ENCODE measurements at places on chromosomes 2 and 18. TPM values are rescaled to one million over a fixed set of nuclear protein-coding genes. Genes with fewer than 3 reads are reported as not detected.
A peak's percentile ranks its signal among the peaks of the same experiment; 100 is the strongest.

DNA sequence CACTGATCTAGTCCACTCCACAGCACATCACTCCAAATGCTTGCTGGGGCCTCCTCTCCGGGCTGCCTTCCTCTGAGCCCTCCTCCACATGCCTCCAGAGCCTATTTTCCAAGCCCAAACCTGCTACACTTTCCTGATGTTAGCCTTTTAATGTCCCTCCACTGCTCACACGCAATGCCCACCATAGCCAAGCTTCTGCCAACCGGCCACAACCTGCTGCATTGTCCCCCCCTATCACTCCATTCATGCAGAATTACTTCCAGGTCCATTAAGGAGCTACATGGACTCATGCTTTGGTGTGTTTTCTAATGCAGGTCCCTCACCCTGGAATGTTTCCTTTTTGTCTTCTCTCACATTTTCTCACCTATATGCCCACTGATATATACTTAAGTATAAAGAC lies 129.3 kb downstream of the MARCHF4 start:
- no peaks in the 10 kb centered on the region for H3K27me3 ChIP-seq
- DNase-seq, result no peak
- H3K27ac ChIP-seq, result no peak overlapping the region
- H3K4me3 ChIP-seq, result no peak overlapping the region
- no peaks in the 10 kb centered on the region for H3K36me3 ChIP-seq
- H3K4me1 ChIP-seq, result no peaks in the 10 kb centered on the region

GRCh38 chr2:239768031-239768790 lies 256.9 kb downstream of the NDUFA10 start:
- H3K4me1 ChIP-seq, result no peaks in the 10 kb centered on the region
- no peak overlapping the region for H3K4me3 ChIP-seq
- no peaks in the 10 kb centered on the region for H3K27me3 ChIP-seq
- H3K36me3 ChIP-seq, result no peaks in the 10 kb centered on the region
- no peak overlapping the region for H3K27ac ChIP-seq
- DNase-seq, result no peak

DNA sequence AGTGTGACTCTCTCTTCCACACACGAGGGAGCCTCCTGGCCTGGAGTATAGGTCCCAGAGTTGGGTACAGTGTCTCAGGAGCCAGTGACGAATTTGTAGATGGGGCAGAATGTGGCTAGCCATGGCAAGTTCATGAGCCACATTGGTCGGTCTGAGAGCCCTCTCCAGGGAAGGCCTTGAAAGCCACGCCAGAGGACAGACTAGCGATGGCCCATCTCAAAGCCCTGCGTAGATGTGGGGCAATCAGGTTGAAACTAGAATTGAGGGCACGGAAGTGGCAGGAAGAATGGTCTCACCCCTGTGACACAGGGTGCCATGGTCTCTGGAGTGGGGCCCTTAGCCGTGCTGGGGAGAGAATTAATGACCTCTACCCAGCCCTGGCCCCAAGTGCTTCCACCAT lies 106.2 kb downstream of the TSHZ1 start:
- H3K27ac ChIP-seq, result no peak overlapping the region
- no peak for DNase-seq
- no peak overlapping the region for H3K4me3 ChIP-seq

- no peaks in the 10 kb centered on the region for H3K27me3 ChIP-seq
- no peak overlapping the region for H3K27ac ChIP-seq
- no peaks in the 10 kb centered on the region for H3K4me1 ChIP-seq
Observed at GRCh38 chr18:26757263-26758019, 108.1 kb downstream of the AQP4 start.

DNA sequence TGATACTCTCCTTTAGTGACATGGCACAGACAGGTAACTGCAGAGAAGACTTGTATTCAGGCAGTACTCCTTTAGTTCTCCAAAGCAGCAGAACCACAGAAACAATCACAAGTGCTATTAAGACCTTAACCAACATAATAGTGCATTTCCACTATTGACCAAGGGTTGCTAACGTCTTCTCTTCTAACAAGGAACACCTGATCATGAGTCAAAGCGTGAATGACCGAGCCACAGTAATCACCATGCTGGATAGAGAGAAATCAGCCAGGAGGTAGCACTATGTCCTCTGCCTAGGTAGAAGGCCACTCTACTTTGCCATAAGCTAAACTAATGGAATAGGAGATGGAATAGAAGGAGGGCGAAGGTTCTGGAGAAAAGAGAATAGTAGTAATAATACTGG lies 161.0 kb downstream of the ANKRD44 start:
- no peak overlapping the region for H3K27ac ChIP-seq
- no peaks in the 10 kb centered on the region for H3K27me3 ChIP-seq
- no peak overlapping the region for H3K4me3 ChIP-seq
- peaks cover 64% of the 10 kb centered on the region for H3K4me1 ChIP-seq

DNA sequence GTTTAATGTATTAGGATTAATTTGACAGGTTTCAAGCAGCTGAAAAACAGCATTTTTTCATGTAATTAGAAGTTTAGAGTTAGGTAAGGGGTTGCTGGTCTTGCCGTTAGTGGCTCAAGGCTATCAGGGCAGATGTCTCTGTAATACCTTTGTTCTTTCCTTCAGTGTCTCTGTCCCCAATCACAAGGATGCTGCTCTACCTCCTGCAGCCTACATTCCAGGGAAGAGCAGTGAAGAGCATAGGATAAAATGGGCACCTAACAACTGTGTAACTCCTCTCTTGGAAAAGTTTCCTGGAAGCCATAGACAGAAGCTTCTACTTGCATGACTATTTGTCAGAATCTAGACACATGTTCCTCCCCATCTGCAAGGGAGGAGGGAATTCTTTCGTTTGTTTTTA lies 9.4 kb upstream of the SERPINB7 start:
- H3K4me1 ChIP-seq, result no peaks in the 10 kb centered on the region
- DNase-seq, result no peak
- no peak overlapping the region for H3K4me3 ChIP-seq
- no peaks in the 10 kb centered on the region for H3K36me3 ChIP-seq

DNA sequence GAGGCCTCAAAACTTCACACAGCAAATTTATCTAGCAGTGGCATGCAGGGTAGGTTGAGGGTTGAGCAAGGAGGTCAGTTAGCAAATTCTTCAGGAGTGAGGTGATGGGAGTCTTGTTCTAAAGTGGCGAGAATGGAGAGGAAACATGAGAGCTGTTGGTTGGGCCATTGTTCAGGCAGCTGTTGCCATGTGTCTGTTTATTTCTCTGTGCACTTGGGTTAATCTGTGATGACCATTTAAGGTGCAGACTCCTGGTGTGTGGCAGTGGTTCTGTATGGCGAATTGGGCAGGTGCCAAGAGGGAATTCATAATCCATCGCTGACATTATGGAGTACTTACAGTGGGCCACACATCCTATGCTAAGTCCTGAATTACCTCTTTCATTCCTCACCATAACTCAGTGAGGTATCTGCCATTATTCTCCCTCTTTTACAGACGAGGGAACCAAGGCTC lies 30.4 kb downstream of the TMEM178A start:
- H3K27ac ChIP-seq, result no peak overlapping the region
- H3K36me3 ChIP-seq, result no peaks in the 10 kb centered on the region
- DNase-seq, result no peak
- no peak overlapping the region for H3K4me3 ChIP-seq

DNA sequence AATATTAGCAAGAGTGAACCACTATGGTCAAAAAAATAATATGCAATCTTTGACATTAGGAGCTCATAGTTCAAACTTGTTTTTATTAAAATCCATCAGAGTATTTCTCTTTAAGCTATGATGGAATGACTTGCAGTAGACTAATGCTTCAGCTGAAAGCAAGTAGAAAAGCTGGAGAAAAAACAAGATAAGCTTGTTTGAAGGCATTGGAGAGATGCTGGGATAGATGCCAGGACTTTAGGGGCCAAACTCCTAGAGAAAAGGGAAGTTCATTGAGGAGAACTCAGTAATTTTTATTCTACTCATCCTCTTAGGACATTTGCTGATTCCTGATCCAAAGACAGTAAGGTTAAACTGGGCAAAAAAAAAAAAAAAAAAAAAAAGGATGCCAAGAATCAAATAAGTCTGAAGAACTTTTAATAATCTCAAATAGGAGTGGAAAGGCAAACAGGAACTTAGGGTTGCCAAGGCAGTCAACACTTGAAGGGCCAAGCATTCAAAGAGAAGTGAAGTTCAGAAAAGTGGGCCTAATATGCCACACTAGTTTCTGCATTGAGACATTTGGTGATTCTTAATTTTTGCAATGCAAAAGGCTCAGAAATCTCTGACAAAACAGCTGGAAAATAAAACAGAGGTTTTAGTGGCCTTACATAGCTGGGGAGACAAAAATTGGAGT lies 19.7 kb upstream of the AFF3 start:
- H3K27ac ChIP-seq, result no peak overlapping the region
- no peak overlapping the region for H3K4me3 ChIP-seq
- no peaks in the 10 kb centered on the region for H3K36me3 ChIP-seq

GRCh38 chr2:7377916-7378569 lies 460.8 kb downstream of the RNF144A start:
- no peak overlapping the region for H3K27ac ChIP-seq
- no peaks in the 10 kb centered on the region for H3K27me3 ChIP-seq
- DNase-seq, result no peak
- H3K4me1 ChIP-seq, result no peaks in the 10 kb centered on the region
- no peaks in the 10 kb centered on the region for H3K36me3 ChIP-seq
- H3K4me3 ChIP-seq, result no peak overlapping the region

- no peaks in the 10 kb centered on the region for H3K36me3 ChIP-seq
- DNase-seq, result no peak
- no peaks in the 10 kb centered on the region for H3K4me1 ChIP-seq
- H3K4me3 ChIP-seq, result no peak overlapping the region
Observed at GRCh38 chr18:57294547-57294946, 57.8 kb upstream of the ST8SIA3 start.

- no peak overlapping the region for H3K4me3 ChIP-seq
- H3K27me3 ChIP-seq, result no peaks in the 10 kb centered on the region
- DNase-seq, result no peak
- H3K27ac ChIP-seq, result no peak overlapping the region
- H3K36me3 ChIP-seq, result no peaks in the 10 kb centered on the region
Observed at GRCh38 chr2:8157621-8158430, 524.0 kb upstream of the ID2 start.

DNA sequence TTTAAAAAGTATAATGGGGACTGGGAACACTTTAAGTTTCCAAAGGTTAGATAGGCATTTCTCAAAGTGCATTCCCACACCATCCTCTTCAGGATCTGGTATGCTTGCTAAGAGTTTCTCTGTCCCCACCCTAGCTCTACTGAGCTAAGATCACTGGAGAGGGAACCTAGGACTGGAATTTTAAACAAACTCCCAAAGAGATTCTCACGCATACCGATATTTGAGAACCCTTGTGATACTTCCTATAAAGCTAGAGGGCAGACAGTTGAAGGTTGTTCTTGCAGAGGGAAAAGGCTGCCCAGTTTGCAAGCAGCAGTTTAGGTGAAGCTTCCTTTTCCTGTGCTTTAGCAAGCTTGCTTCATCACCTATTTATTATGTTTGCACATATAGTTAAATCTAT lies 3.6 kb downstream of the CNRIP1 start:
- peaks cover 21% of the 10 kb centered on the region for H3K27me3 ChIP-seq
- peaks cover 5% of the 10 kb centered on the region for H3K4me1 ChIP-seq
- H3K27ac ChIP-seq, result no peak overlapping the region
- no peak overlapping the region for H3K4me3 ChIP-seq
- DNase-seq, result no peak

DNA sequence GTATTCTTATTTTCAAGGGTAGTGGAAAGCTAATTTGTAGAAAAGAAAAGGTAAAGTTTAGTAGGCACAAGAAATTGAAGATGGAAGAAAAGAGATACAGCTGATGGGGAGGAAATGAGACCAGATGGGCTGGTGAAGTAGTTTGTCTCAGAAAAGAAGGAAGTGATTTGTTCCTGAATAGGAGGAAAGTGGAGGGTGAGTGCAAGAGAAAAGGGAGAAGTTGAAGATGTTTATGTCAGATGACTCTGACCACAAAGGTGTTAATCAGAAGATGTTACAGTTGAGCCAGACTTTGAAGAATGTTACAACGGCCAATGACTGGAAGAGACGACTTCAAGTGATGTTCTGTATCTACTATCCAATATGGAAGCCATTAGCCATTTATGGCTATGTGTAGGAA lies 21.2 kb downstream of the ZSCAN30 start:
- no peaks in the 10 kb centered on the region for H3K36me3 ChIP-seq
- no peak for DNase-seq
- peaks cover 7% of the 10 kb centered on the region for H3K4me1 ChIP-seq

GRCh38 chr2:55966401-55967118 lies 43.0 kb upstream of the EFEMP1 start:
- no peak overlapping the region for H3K4me3 ChIP-seq
- no peaks in the 10 kb centered on the region for H3K4me1 ChIP-seq
- peak; percentile 8 for DNase-seq
- H3K36me3 ChIP-seq, result no peaks in the 10 kb centered on the region

DNA sequence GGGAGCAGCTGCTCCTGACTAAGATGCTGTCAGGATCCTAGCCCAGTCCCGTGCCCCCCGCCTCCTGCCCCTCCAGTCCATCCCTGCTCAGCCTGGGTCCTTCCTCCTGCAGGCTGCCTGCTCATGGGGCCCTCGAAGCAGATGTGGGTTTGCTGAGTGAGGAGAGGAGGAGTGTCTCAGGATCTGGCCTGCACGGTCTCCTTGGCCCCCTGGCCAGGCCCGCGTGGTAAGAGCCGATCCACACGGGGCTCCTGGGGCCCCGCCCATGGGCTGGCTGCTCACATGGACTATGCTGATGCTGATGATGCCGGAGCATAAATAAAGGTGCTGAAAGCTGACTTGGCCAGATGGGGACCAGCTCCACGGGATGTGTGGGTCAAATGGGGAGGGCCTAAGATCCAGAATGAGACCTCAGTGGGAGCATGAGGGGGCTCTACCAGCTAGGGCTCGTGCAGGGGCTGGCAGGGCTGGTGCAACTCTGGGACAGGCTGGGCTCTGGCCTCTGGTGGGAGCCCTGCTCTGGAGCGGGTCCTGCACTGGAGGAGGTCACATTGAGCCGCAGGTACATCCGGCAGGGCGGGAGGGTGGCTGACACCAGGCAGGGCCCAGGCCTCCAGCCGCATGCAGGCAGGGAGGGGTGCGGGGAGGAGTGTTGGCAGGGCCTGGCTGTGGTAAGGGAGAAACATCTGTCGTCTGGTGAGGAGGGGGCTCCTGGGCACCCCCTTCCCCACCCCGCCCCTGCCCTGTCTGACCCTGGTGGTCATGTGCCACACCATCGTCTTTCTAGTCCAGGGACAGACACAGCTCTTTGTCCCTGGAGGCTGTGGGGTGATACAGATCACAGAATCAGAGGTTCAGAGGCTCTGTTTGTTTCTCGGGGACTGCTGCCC lies 275.3 kb upstream of the HDAC4 start:
- H3K27me3 ChIP-seq, result no peaks in the 10 kb centered on the region
- H3K27ac ChIP-seq, result no peak overlapping the region
- H3K36me3 ChIP-seq, result no peaks in the 10 kb centered on the region
- DNase-seq, result no peak
- H3K4me1 ChIP-seq, result no peaks in the 10 kb centered on the region
- no peak overlapping the region for H3K4me3 ChIP-seq

- H3K4me1 ChIP-seq, result peaks cover 63% of the 10 kb centered on the region
- H3K4me3 ChIP-seq, result peak overlapping the region; percentile 88
- no peak for DNase-seq
- peak overlapping the region; percentile 100 for H3K27ac ChIP-seq
Observed at GRCh38 chr18:9916077-9916639, 2.3 kb downstream of the VAPA start.

- no peak for DNase-seq
- H3K27ac ChIP-seq, result peak overlapping the region; percentile 43
- no peaks in the 10 kb centered on the region for H3K27me3 ChIP-seq
- no peak overlapping the region for H3K4me3 ChIP-seq
Observed at GRCh38 chr2:203021991-203022390, 7.3 kb downstream of the NBEAL1 start.

The KLHL30 gene
- total RNA-seq, result 0.14 TPM

The MDH1B gene
- not detected for total RNA-seq

The FLACC1 gene
- 4.3 TPM for total RNA-seq

The CXCR1 gene
- not detected for total RNA-seq

The UGT1A5 gene
- total RNA-seq, result 4.2 TPM

The FSHR gene
- total RNA-seq, result not detected

The TFPI gene
- 17.9 TPM for total RNA-seq

The STK39 gene
- 39.1 TPM for total RNA-seq
